NCI-H748 treated with DMSO at 0.1 percent for 48 hours (cell line): ENCODE measurements at places on chromosomes 5 and 9.

DNA sequence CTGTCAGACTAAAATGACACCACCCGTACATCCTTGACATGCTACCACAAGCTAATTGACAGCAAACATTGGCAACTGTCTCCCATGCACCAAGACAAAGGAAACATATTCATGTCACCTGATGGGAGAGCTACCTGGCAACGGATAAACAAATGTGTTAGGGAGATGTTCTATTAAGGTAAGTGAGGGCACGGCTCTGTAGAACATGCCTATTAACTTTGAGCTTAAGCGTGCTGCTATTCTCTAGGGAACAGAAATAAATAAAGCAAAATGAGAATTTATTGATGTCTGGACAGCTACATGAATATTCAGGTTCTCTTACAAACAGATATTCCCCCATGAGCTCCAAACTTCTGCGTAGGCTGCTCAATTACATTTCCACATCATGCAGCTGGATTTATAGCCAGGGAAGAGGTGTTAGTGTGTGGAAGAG lies 361.4 kb upstream of the RFX3 start:
- DNase-seq: peak; percentile 97

DNA sequence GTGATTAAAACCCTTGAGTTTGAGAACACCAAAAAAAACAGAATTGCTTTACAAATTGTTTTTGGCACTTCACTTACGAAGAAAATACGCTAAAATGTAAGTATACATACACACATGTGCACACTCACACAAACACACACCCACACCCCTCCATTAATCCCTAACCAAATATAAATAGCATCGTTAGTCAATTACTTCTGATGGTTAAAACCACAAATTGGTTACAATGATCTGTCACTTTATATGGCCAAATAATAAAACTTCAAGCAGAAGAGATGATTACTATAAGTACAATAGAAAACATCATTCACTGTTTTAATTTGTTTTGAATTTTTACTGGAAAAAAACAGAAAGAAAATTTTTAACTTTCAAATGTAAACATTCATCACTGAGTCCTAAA lies 103.5 kb downstream of the NFIB start:
- DNase-seq: peak; percentile 68

- DNase-seq: no peak
Observed at GRCh38 chr5:172051643-172052339, 45.4 kb upstream of the FBXW11 start.

- no peak for DNase-seq
Observed at GRCh38 chr9:122248448-122248865, 16.2 kb downstream of the RBM18 start.

DNA sequence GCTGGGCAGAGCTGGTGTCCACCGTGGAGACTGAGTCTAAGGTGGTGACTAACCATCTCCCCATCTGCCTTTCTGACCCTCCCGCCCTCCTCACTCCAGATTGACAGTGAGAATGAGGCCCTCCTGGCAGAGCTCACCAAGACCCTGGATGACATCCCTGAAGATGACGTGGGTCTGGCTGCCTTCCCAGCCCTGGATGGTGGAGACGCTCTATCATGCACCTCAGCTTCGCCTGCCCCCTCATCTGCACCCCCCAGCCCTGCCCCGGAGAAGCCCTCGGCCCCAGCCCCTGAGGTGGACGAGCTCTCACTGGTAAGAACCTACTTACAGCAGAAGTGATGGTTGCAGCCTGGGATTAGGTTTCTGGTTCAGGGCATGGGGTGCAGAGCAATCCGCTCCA lies 96.5 kb downstream of the PPARGC1B start:
- no peak for DNase-seq

- no peak for DNase-seq
Observed at GRCh38 chr5:67467110-67467509, 270.5 kb upstream of the CD180 start.

GRCh38 chr5:54344653-54345052 lies 34.3 kb upstream of the ARL15 start:
- DNase-seq: no peak

DNA sequence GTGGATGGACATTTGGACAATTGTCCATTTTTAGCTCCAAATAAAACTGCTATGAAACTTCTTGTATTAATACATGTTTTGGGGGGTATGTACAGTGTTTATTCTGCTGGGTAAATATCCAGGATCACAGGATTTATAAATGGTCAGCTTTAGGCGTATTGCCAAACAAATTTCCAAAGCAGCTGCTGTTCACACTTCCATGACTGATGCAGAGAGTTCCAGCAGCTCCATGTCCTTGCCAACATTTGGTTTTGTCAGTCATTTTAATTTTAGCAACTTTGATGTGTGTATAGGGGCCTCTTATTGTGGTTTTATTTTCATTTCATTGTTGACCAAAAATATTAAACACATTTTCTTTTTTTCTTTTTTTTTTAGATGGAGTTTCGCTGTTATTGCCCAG lies 9.8 kb upstream of the SUSD1 start:
- no peak for DNase-seq

DNA sequence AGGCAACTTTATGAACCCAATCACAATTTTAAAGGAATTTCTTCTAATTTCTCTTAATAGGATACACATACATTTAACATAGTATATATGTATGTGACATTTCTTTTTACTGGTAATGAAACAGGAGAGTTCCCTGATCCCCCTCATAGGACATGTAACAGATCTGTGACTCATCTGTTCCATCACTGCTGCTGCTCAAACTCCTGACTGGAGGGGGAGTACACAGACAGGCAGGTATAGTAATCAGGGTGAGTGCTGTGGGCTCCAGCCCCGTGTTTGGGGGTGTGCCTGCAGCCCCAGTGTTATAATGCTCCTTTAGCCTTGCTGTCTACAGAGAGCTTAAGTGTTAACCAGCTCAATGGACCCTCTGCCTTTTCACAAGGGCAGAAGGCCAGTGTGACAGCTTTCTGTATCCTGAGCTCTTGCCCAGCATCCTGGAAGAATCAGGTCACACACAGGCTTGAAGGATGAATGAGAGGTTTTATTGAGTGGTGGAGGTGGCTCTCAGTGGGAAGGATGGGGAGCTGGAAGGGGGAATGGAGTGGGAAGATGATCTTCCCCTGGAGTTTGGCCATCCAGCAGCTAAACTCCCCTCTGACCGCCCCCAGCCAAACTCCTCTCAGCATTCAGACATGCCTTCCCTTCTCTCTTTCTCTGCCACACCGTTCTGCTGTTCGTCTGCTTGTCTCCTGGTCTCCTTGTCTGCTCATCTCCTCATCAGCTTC lies 161.3 kb downstream of the ZNF608 start:
- DNase-seq: no peak

- peak; percentile 57 for DNase-seq
Observed at GRCh38 chr5:128538250-128539037, 399 bp upstream of the FBN2 start.

- no peak for DNase-seq
Observed at GRCh38 chr5:179185941-179186411, 125.8 kb downstream of the ZNF354C start.

- no peak for DNase-seq
Observed at GRCh38 chr9:20640331-20641187, 18.3 kb upstream of the MLLT3 start.

- DNase-seq: no peak
Observed at GRCh38 chr9:121772600-121773285, 121.3 kb downstream of the DAB2IP start.

DNA sequence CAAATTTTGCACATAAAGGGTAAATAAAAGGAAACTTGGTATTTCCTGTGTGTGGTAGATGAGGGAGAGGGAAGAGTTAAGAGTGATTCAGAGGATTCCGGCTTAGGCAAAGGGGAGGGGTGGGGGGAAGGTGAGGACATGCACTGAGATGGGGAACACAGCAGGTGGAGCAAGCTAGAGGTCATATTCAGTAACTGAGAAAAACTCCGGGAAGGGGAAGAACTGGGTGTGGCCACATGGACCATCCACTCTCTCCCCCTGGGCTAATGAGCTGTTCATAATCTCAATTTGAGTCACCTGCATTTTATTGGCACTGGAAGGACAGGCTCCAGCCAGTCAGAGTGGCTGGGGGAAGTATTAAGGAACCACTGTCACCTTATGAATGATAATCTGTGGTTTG lies 45.1 kb upstream of the UGCG start:
- DNase-seq: no peak

- no peak for DNase-seq
Observed at GRCh38 chr5:143629871-143630659, 181.9 kb upstream of the HMHB1 start.
